ENCODE measurements at places on chromosomes 6 and 20.

- no peak for DNase-seq
These were observed 14.4 kb downstream of the ATXN1 start for GRCh38 chr6:16746812-16747211.

DNA sequence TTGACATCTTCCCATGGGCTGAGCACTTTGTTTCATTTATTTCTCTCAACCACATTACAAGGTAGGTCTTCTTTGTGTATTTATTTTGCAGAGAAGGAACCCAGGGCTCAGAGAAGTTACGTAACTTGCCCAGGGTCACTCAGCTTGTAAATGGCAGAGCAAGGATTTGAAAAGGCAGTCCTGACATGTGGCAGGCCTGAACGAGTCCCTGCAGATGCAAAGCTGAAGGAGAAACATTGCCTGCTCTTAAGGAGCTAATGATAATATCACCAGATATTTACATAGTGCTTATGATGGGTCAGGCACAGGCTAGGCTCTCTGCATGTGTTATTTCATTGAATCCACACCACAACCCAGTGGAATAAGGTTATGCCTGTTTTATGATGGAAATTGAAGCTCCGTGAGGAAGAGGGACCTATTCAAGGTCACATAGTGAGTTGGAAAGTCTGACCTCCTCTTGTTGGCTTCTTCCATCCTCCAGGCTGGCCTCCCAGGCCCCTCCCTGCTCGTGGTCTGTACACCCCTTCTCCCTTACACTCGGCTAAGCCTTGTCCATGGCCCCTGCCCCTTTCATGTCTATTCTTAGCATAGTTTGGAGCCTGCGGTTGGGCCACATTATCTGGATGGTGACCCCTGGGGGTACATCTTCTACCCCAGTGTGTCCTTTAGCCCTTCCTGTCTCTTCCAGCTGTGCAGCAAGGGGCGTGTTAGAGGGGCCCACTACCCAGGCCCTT, 12.5 kb downstream of the MYH7B start:
- no peak for DNase-seq

DNA sequence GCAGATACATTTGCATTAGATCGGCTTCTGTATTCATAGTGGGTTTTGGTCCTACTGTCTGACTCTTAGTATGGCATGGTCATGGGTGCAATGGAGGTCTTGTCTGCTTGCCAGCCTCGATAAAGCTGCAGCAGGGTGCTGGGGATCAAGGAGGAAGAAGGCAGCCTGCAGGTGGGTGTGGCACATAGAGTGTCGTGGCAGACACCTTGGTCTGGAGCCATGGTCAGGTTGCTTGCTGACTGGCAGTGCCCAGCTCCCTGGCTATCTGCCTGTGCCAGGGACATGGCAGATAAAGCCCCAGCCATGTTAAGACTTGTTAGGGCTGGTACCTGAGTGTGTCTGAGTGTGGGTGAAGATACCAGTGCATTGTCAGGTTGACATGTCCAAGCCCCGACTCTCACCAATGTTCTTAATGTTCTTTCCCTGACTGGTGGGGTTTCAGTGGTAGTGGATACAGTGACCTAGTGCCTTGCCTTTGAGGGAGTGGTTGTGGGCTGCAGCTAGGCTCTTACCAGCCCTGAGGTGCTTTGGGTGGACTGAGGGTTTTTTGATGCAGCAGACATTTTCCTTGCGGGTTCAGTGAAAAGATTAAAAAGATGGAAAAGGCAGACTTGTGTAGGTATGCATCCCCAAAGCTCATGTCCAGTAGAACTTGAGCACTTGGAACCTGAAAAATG, 1.8 kb downstream of the FAM83D start:
- no peak for DNase-seq

- peak; percentile 47 for DNase-seq
These were observed 43.9 kb upstream of the GJE1 start for GRCh38 chr6:142088858-142089216.

GRCh38 chr20:7980332-7981046, 39.1 kb downstream of the TMX4 start:
- DNase-seq: no peak

GRCh38 chr6:30327232-30327746, 562 bp downstream of the TRIM39 start:
- no peak for DNase-seq

GRCh38 chr6:167559675-167560479, 235.0 kb downstream of the TTLL2 start:
- DNase-seq: no peak

- DNase-seq: no peak
These were observed 23.5 kb upstream of the OCSTAMP start for GRCh38 chr20:46573788-46574584.

- no peak for DNase-seq
These were observed 8.9 kb downstream of the FAM217B start for GRCh38 chr20:59948828-59949720.

- DNase-seq: no peak
These were observed 17.1 kb downstream of the RIPOR2 start for GRCh38 chr6:24918641-24919055.

GRCh38 chr6:131652472-131652871, 15.4 kb downstream of the ENPP3 start:
- DNase-seq: no peak

GRCh38 chr6:56624046-56624727, 18.5 kb downstream of the DST start:
- no peak for DNase-seq

- DNase-seq: no peak
These were observed 7.9 kb upstream of the TBPL1 start for GRCh38 chr6:133945158-133945557.

DNA sequence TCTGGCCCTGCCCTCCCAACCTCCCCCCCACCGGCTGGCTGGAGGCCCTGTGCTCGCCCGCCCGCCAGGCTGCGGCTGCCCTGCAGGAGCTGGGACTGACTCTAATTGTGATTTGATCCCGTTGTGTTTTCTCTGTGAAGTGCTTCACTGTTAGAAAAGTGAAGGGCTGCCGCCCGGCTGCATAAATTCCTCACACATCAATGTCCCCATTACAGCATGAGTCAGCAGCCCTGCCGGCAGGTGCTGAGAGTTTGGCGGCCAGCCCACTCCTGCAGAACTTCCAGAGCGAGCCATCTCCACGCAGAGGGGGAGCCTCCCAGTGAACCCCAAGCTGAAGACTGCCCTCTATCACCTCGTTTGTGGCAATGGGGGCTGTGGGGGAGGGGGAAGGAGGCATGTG, 137.9 kb downstream of the DLL1 start:
- no peak for DNase-seq

DNA sequence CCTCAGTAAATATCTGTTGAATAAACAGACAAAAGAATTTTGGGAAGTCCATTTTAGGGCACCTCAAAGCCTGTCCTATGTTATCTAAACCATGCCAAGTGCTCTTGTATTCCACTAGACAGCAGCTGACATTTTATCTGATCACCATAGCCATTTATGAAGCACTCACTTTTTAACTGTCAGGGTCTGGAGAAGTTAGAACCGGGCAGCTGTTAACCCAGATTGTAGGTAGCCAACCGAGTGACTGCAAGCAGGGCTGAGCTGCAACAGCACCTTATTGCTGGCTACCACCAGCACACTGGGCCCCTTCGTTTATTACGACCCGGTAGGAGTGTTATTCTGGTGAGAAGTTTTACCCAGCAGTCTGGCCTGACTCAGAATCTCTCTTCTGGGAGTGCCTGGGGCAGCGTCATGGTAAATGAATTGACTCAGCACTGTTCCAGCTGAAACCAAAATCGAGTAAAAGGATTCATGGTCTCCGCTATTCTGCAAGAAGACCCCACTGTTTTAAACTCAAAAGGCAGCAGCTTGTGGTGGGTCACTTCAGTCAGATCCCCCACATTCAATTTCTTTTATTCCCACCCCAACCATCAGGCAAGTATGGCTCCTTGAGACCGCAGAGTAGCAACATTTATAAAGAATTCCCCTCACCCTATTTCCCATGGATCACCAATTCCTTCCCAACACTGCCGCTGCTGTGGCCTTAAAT, 1.7 kb downstream of the UBE2V1 start:
- no peak for DNase-seq

GRCh38 chr20:21102603-21103311, 3.4 kb downstream of the LINC00237 start:
- DNase-seq: peak; percentile 76

- DNase-seq: no peak
These were observed 51.8 kb upstream of the MYB start for GRCh38 chr6:135129136-135129856.

- no peak for DNase-seq
These were observed 41.6 kb downstream of the IYD start for GRCh38 chr6:150410399-150410798.

DNA sequence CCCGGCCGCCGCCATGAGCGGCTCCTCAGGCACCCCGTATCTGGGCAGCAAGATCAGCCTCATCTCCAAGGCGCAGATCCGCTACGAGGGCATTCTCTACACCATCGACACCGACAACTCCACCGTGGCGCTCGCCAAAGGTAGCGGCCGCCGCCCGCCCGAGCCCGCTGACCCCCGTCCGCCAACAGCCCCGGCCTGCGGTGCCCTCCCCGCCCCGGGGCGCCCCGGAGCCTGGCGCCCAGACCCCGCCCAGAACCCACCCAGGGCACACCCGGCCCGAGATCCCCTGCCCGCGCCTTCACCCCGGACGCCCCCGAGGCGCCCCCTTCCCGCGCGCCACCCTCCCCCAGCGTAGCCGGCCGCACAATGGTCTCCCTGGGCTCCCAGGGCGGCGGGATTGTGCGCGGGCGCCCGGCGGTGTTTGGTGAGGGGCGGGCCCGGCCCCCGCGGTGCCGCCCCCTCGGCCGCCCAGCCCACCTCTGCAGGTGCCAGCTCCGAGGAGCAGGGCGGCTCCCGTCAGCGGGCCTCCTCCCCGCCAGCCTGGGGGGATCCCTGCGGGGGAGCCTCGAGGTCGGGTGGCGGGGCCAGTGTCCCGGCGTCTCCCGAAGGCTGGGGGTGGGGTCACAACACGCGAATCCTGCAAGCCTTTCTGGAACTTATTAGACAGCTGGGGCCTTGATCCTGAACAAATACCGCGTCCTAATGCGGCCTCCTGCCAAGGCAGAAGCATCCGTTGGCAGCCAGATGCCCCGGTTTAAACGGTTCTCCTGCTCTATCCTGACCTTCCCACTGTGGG, 577 bp downstream of the LSM14B start:
- peak; percentile 39 for DNase-seq

DNA sequence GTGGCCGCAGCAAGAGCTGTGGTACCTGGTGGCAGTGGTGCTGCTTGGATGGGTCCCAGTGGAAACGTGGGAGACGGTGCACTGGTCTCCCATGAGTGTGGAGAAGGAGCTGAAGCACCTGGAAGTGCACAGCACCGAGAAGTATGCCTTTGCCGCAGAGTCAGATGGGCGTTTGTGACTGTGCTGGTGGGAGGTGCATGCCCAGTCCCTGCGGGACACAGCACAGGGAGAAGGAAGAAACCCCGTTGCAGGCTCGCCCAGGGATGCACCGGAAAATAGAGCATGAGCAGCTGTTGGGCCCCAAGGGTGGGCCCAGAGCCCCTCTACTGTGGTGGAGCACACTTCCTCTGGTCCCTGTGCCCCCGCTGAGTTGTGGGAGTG, 19.3 kb upstream of the RGS17 start:
- DNase-seq: no peak

- no peak for DNase-seq
These were observed 1.2 kb upstream of the SYNJ2 start for GRCh38 chr6:157980288-157981131.

- DNase-seq: no peak
These were observed 180.3 kb downstream of the CDH26 start for GRCh38 chr20:60138256-60139220.

DNA sequence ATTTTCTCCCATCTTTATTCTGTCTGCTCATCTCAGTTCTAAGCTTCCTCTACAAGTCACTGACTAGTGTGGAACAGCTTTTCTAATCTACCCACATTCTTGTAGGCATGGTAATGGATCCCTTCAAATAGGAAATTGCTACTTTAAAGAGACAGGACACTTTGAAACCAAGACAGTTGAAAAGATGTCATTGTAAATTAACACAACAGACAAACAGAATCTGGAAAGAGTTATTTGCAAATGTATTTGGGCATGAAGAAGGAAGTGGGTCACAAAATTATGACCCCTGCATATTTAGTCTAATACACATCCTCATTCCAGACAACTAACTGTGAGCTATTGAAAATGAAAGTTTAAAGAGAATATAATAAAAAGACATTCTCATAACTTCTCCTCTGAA, 298.2 kb upstream of the MARCKS start:
- DNase-seq: no peak

DNA sequence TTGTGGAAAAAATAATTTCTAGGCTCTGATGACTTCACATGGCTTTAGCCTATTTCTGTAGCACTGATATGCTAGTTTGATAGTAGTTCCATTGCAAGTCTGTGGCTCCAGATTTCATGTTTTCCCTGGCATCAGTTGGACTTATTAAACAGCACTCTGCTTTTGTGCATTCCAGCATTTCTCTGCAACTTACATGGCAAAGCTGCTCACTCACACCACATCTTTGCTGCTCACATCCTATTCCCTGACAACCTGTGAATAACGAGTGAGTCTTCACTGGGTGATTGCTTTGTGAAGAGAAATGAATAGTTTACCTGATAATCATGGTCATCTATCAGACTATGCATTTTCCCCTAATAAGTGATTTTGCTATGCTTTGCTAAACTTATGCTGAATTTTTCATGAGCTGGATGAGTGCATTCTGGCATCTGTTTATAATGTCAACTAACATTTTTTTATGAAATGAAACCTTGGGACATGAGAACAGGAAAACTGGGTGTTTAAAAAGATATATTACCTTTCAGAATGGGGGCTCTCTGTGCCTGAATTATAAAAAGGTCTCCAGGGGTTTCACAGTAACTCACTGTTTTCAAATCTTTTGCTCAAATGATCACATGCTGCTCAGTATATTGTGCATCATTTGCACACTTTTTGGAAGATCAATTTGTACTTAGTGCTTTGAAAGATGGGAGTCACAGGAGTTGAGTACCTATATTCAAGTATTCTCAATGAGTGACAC, 301.8 kb downstream of the TBC1D32 start:
- DNase-seq: no peak

- no peak for DNase-seq
These were observed 18.1 kb downstream of the SLX4IP start for GRCh38 chr20:10453241-10453640.

DNA sequence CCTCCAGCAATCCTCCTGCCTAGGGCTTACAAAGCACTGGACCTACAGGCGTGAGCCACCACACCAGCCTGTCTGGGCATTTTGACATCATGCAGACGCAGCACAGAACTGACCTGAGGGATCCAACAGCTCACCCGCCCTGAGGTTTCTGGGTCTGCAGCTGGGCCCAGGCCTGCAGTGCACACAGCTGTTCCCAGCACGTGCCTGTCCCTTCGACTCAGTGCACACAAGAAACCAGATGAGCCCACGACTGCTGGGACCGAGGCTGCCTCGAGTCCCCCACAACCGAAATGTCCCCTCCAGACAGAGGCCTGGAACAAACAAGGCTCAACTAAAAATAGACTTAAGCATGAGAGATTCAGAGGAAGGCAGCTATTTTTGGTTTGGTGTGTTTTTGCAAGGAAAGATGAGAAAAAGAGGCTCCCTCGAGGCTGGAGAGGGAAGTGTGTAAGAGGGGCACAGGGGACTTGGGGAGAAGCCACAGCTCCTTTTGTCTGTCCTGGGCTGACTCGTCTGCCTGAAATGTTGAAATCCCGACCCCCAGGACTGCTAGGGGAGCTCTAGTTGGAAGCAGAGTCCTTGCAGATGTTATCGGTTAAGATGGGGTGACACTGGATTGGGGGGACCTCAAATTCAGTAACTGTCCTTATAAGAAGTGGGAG, 66.3 kb downstream of the YTHDF1 start:
- DNase-seq: no peak
